Posterior vena cava (tissue), 2 donors: ENCODE measurements at places on chromosomes 6 and 20.

- DNase-seq: no peak
Measured at GRCh38 chr6:14824484-14825275, 421.2 kb upstream of the JARID2 start.

DNA sequence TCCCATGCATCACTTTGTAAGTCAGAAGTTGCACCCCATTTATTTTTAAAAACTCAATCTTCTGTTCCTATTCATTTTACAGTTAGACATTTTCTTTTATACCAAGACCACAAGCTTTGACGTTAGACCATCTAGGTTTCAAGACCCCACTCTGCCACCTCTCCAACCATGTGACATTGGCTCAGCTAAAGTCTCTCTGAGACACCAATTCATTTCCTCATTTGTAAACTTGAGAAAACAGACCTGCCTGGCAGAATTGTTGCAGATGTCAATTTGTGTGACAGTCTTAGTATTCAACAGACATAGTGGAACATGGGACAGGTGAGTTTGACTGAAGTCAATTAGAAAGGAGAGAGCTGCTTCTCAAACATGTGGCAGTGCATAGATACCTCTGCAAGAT lies 55.6 kb upstream of the CSE1L start:
- no peak for DNase-seq

- DNase-seq: no peak
Measured at GRCh38 chr6:106092279-106092678, 6.1 kb downstream of the PRDM1 start.

- DNase-seq: no peak
Measured at GRCh38 chr6:113094779-113095178, 747.6 kb downstream of the RFPL4B start.

DNA sequence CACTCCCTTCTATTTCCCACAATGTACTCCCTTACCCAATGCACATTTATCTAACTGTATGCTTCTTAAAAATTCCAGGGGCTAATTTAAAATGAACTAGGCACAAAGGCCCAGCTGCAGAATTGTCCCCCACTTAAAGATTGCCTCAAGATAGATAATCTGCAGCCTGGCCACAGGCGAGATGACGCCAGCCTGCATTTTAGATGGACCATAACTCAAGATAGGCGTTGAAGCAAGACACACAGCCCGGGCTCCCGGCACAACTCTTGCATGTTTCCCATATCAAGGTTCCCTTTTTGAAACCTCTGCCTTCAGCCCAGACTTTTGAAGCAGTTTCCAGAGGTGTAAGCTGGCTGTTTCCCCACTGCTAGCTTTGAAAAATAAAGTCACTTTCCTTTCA lies 3.2 kb upstream of the REPS1 start:
- DNase-seq: no peak

DNA sequence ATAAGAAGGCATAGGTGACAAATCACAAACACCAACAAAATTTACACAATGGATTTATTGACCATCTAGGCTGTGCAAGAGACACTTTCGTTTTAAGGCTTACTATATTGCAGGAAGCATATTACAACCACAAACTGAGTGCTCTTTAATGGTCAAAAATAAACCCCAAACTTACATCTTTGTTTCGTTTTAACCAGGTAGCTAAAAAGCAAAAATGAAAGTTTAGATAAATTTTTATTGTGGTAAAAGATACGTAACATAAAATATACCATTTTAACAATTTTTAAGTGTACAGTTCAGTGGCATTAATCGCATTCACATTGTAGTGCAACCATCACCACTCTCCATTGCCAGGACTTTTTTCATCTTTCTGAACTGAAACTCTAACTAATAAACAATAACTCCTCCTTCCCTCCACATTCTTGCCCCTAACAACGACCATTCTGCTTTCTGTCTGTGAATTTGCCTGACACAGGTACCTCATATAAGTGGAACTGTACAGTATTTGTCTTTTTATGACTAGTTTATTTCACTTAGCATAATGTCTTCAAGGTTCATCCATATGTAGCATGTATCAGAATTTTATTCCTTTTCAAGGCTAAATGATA lies 32.3 kb upstream of the DUSP22 start:
- no peak for DNase-seq
